T-cell (primary cell): ENCODE measurements at places on chromosomes 3 and 15.

- DNase-seq, result no peak
Observed at GRCh38 chr3:11826628-11827265, 19.9 kb downstream of the TAMM41 start.

DNA sequence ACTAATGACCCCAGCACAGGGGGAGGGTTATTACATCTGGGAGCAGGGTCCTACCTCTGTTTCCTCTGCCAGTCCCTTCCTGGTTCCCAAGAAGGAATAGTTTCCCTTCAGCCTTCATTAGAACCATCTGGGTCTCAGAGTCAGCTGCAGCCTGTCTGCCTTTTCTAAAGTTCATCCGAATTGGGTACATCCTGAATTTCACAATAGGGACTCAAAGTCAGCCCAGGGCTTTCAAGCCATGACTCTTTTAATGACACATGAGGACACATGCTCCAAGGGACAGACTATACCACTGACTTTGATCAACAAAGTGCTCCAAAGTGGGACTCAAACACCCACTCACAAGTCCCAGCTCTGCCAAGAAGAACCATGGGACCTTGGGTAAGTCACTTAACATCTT is 12.7 kb upstream of the CRABP1 start:
- no peak for DNase-seq

DNA sequence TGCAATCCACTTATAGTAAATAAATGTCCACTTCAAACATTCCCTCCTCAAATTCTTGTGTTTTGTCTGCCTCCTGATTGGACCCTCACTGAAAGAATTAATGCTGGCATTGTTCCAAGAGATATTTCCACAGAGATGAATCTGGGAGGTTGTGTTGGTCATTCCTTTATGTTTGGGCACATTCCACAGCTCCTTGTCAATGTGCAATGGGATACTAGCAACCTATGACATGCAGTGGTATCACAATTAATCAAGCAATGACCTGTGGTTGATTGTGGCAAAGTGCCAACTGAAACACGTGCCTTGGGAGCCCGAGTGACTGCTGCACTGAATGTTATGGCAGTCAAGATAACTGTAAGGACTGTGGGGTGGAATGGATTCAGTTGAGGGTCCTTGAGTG is 55.0 kb upstream of the SNRPN start:
- no peak for DNase-seq

- no peak for DNase-seq
Observed at GRCh38 chr3:39185959-39186691, 6.3 kb downstream of the XIRP1 start.

DNA sequence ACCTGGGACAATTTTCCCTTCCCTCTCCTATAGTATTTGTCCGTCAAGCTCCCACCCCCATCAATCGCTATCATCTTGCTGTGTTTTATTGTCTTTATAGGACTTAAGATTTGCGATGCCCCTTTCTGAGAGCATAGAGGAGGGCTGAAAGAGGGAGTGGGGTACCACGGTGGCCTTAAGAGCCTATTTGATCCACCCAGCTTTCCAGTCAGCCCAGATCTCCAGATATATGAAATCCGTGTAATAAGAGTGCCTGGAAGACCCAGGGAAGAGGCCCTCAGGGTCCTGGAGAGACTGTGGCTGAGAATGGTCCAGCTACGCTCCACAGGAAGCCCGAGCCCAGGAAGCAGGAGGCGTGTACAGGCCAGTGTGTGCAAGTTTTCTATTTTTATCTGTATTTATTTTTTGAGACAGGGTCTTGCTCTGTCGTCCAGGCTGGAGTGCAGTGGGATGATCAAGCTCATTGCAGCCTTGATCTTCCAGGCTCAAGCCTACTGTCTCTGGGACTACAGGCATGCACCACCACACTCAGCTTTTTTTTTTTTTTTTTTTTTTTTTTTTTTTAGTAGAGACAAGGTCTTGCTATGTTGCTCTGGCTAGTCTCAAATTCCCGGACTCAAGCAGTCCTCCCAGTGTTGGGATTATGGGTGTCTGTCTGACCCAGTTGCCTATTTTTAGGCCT is 964 bp upstream of the NCKIPSD start:
- DNase-seq, result no peak

DNA sequence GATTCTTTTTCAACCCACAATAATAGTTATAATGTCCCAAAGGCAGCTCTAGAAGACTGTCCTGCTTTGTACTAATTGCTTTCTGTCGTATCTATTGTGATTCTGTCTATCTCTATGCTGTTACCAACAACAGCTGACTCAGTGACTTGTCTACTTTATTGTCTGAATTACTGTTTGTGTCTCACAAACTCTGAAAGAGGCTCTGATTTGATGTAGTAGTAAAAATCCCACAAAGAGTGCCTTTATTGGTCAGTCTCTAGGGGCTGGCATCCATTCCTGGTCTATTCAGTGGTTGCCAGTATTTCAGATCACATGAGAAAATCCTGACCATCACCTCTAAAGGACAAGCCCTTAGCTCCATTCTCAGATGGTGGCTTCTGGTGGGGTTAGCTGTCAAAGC is 254.2 kb downstream of the NSUN3 start:
- no peak for DNase-seq

- DNase-seq, result no peak
Observed at GRCh38 chr3:172191629-172192028, 152.3 kb downstream of the FNDC3B start.

DNA sequence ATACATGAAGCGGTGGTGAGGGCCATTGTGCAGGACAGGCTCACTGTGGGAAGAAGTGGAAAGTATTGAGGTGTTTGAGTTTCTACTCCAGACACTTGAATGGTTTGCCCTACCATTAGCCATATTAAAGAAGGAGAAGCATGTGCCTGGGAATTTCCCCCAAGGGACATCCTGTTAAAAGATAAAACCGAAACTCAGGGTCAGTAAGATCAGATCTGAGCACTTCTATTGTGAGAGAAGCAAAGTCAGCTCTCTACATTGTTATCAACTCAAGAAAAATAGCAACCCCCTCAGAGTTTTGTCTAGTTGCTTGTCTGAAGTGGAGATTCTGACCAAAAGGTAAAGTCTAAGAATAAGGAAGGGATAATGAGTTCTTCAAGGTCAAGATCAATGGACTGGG is 269.8 kb downstream of the CHST2 start:
- DNase-seq, result no peak

DNA sequence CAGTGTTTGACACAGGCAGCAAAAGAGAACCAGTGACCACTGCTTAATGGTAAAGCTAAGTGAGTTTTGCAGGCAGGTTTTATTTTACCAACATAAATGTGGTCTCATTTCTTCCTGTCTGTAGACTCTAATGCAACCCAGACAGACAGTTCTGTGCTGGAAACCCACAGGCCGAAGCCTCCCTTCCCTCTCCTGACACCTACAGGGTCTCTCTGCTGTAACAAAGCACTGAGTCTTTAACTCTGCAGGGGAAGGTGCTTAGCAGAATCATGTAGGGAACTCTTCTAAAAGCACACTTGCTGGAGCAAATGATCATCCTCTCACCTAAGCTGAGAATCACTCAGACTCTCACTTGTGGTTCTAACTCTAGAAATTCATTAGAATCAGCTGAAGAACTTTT is 200.3 kb downstream of the KBTBD8 start:
- DNase-seq, result no peak

DNA sequence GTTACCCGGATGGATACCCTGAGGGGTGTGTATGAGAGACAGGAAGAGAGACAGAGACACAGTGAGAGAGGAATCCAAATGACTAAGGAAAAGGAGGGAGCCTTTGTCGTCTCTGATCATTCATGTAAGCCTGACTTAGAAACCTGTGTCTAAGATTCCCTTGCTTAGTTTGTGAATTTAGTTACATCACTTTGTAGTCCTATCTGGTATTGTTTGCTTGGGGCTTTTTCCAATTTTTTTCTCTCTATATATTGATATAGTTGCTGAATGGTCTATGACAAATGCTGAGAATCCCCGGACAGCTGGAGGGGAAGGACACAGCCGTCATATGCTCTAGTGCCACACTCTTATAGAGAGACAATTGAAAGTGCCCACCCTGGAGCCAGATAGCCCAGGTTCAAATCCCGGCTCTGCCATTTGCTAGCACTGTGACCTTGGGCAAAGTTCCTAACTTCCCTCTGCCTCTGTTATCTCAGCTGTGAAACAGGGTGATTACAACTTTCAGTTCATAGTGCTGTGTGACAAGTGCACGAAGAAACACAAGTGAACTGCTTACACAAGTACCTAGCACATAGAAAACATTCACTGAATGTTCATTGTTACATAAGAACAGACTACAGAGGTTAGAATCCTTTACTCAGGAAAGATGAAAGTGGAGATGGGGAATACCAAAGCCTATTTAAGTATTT is 6.0 kb downstream of the SLC24A5 start:
- DNase-seq, result no peak
